Muscle of arm (tissue), 14 donors: ENCODE measurements at places on chromosomes 5 and 9. TPM values are rescaled to one million over a fixed set of nuclear protein-coding genes. Genes with fewer than 3 reads are reported as not detected.

Gene NR2F1
- 9.4 TPM for polyA plus RNA-seq

Gene CD180
- polyA plus RNA-seq: 0.76 TPM

Gene RFESD
- polyA plus RNA-seq: 5.1 TPM

Gene BTNL3
- not detected for polyA plus RNA-seq
